Nasal cavity respiratory epithelium epithelial cell of viscerocranial mucosa (primary cell): ENCODE measurements at places on chromosomes 1 and 21. TPM values are rescaled to one million over a fixed set of nuclear protein-coding genes. Genes with fewer than 3 reads are reported as not detected.

The CD1E gene
- not detected in 2 replicates for total RNA-seq

The STUM gene
- not detected in 2 replicates for total RNA-seq

The VAMP4 gene
- total RNA-seq, result 4.8 and 7.1 TPM in 2 replicates

The SPRR1A gene
- total RNA-seq, result 3.1 and 9.5 TPM in 2 replicates

The KCNE2 gene
- total RNA-seq, result not detected in 2 replicates

The NTMT2 gene
- not detected in 2 replicates for total RNA-seq

The PARS2 gene
- 5.5 and 6.7 TPM in 2 replicates for total RNA-seq
